Stimulated activated naive CD4-positive, alpha-beta T cell (primary cell): ENCODE measurements at places on chromosomes 12 and 14.
A peak's percentile ranks its signal among the peaks of the same experiment; 100 is the strongest.

GRCh38 chr12:27838543-27839185 is 58.6 kb upstream of the MANSC4 start:
- DNase-seq: no peak

GRCh38 chr12:20368651-20369304 is 441 bp downstream of the PDE3A start:
- DNase-seq: no peak

- DNase-seq: no peak
Measured at GRCh38 chr14:59228421-59228820, 40.0 kb downstream of the DAAM1 start.

DNA sequence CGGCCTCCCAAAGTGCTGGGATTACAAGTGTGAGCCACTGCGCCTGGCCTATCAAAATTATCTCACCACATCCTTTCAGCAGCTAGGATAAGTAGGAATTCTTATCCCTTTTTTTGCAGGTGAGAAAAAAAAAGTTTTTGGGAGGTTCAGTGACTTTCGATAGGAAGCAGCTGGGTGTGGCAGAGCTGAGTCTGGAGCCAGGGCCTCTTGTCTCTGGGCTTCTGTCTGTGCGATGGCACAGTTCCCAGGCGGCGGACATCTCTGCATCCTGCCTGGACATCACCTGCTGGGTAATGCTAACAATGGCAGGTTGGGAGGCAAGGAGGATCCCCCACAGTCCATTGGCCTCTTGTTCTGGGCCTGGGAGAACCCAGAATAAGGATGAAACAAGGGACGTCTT is 12.5 kb downstream of the NRXN3 start:
- DNase-seq: no peak

- DNase-seq: no peak
Measured at GRCh38 chr14:36976571-36977023, 195.8 kb downstream of the SLC25A21 start.

DNA sequence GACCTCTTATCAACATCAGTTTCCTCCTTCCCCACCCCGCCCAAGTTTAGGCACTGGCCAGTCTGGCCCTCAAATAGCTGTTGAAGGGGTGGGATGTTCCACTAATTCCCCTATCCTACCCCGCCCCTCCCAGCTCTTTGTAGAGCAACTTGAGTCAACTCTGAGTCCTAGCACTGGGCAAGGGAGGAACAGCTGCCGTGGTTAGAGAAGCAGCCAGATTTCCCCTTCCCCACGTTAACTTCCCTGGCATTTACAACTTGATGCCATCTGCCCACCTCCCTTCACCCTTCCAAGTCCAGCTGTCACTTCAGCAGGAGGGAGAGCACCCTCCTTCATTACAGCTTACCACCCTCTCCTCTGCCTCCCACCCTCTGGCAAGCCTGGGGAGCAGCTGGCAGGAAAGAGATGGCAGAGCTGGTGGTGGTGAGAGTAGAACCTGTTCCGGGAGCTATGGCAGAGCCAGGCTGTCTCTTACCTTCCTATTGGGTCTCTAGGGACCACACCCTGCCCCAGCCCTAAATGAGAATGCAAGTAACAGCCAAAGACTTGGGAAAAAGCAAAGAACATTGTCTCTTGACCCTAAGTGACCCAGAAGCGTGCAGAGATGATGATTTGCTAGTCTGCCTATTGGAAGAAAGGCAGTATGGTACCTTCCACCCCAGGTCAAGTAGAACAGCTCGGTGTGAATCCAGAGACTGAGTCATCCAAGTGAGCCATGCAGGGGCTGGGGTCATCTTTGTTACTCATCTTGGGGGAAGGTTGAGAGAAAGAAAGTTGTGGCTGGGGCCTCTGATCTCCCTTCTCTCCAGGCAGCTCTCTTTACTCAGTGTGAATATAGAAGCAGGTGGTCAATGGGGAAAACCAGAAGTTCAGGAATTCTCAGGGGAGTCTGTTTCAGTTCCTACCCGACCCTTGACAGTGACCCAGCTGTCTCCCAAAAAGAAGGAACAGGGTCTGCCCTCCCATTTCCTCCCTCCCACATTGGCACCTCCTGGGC is 1.5 kb downstream of the BLOC1S1 start:
- no peak for DNase-seq

GRCh38 chr14:102297436-102298170 is 7.4 kb downstream of the MOK start:
- DNase-seq: no peak

DNA sequence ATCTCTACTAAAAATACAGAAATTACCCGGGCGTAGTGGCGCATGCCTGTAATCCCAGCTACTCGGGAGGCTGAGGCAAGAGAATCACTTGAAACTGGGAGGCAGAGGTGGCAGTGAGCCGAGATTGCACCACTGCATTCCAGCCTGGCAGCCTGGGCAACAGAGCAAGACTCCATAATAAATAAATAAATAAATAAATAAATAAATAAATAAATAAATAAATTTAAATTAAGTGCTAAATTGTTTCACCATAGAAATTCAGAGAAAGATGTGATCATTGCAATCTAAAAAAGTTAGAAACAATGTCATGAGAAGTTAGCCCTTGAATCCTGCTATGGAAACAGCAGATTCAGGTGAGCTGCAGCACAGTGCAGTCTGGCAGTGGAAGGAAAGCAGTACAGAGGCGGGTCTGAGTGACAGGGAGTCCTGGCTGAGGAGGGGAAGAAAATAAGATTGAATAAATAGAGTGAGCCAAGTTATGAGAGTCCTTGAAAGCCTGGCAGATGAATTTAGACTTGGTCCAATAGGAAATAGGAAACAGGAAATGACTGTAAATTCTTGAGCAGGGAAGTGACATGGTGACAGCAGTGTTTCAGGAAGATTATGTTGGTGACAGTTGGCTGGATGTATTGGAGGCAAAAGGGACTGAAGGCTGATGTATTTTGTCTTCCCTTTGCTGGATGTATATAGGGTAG is 241.5 kb downstream of the GXYLT1 start:
- DNase-seq: no peak

DNA sequence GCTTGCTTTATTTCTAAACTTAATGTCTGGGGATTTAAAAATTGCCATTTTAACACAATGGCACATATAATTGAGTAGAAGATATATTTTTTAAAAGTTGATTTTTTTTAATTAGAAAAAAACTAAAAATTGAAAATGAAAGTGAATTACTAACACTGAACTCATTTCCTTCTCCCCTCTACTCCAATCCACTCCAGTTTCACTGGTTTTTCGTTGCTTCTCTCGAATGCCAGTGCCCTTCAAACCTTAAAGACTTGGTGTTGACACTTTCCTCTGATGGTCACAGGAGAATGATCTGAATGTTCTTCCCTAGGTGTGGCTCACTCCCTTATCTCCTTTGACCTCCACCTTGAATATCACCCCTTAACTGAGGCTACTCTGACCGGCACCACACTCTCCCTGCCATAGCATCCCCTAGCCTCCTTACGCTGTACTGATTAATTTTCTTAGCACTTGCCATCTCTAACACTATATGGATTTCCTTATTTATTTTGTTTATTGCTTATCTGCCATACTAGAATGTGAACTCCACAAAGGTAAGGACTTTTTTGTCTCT is 107.1 kb downstream of the LIN7A start:
- DNase-seq: no peak

GRCh38 chr12:99334285-99335056 is 313.1 kb upstream of the GARIN6 start:
- DNase-seq: no peak

- DNase-seq: peak; percentile 23
Measured at GRCh38 chr12:6554168-6555017, 1.4 kb downstream of the IFFO1 start.

GRCh38 chr14:94028450-94028826 is 2.3 kb downstream of the OTUB2 start:
- no peak for DNase-seq

DNA sequence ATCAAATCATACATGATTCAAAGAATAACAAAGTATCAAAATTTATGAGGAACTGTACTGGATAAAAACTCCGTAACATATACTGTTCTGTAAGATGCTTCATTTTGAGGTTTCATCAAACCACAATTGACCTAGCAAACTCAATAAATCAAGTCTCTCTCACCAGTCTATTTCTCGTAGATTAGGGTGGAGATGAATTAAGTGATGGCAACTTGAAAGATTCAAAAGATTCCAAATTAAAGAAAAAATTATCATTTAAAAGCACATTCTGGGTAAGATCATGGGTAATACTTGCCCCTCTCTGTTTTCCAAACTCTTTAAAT is 74.4 kb downstream of the PAPLN start:
- DNase-seq: no peak

DNA sequence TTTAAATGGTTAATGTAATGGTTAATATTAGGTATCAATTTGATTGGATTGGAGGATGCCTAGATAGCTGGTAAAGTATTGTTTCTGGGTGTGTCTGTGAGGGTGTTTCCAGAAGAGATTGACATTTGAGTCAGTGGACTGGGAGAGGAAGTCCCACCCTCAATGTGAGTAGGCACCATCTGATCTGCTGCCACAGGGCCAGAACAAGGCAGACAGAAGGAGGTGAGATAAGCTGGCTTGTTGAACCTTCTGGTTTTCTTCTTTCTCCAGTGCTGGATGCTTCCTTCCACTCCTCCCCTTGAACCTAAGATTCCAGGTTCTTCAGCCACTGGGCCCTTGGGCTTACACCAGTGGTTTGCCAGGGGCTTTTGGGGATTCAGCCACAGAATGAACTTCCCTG is 756.5 kb upstream of the LRFN5 start:
- no peak for DNase-seq

- DNase-seq: no peak
Measured at GRCh38 chr14:75254901-75255584, 23.6 kb upstream of the FOS start.

- no peak for DNase-seq
Measured at GRCh38 chr12:98533723-98534251, 18.4 kb downstream of the TMPO start.

- DNase-seq: no peak
Measured at GRCh38 chr14:62168564-62169155, 406.4 kb downstream of the SNAPC1 start.

DNA sequence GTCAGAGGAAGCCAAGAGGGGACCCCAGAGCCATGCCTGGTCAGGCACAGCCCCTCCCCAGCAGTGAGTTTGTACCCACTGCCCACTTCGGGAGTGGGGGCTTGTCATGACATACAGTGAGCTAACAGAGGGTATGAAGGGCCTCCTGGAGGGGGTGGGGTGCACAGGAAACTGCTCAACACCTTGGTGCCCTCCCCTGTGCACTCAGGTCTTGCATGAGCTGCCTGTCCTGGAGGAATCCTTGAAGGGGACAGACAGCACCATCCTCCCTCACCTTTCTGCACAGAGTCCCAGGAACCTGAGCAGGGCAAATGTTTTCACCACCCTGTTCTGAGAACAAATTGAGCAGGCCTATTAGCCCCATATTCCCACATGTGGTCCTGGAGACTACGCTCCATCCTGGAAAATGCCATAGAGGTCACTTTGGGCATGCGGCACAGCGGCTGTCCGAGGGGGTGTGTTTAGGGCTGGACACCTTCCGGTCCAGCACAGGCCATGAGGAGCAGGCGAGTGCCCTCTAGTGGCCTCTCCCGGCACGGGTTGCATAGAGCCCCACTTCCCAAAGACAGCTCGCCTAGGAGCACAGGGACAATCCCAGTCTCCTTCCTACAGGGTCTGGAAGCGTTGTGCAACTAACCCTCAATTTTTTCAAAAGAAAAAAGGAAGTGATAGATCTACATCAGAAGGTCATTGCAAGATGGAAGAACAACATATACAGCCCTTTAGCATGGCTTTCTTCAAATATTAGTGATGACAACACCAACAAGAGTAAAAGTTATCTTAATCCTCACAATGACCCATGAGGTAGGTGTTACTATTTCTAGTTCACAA is 31.9 kb upstream of the ZFP36L1 start:
- DNase-seq: no peak

DNA sequence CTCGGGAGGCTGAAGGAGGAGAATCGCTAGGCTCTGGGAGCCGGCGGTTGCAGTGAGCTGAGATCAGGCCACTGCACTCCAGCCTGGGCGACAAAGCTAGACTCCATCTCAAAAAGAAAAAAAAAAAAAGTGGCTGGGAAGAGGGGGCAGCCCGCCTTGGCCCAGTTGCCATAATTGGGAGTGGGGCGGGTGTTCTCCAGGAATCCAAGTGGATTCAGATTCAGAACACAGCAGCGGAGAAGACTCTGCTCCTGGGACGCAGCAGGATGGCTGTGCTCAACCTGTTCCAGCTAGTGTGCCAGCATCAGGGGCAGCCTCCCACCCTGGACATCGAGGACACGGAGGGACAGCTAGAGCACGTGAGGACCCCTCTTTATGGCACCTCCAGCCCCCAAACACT is 5.5 kb downstream of the CFAP73 start:
- no peak for DNase-seq

- DNase-seq: no peak
Measured at GRCh38 chr12:2628401-2628800, 166.4 kb upstream of the FKBP4 start.

- DNase-seq: no peak
Measured at GRCh38 chr12:128833418-128833817, 9.7 kb upstream of the SLC15A4 start.

DNA sequence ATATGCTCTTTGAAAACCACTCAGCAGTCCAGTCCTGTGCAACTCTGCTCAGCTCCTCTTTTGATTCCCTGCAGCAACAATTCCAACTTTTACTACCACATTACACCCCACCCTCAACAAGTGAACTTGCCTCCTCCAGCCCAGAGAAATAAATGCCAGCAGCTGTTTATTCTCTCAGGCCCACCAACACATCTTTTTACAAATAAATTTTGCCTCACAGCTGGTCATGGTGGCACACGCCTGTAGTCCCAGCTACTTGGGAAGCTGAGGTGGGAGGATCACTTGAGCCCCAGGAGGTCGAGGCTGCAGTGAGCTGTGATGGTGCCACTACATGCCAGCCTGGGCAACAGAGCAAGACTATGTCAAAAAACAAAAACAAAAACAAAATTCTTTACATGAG is 9.8 kb downstream of the SNX6 start:
- no peak for DNase-seq

GRCh38 chr12:88509347-88509746 is 70.9 kb downstream of the KITLG start:
- no peak for DNase-seq

GRCh38 chr12:93682846-93683261 is 5.7 kb downstream of the CRADD start:
- DNase-seq: no peak

DNA sequence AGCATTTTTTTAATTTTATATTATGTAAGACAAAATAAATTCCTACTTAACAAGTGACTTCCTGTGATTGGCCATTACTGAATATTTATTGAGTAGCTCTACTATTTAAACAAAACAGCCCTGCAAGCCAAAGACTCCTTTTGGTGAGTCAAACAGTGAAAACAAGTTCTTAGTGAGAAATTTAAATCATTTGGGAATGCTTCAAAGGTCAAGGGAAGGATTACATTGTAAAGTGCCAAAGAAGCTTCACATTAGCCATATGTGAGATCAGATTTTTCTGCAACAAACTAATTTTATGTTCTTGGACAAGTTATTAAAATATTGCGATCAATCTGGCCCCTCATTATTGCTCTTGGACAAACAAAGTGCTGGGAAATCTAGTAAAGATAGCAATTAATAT is 795.4 kb upstream of the MGAT4C start:
- DNase-seq: no peak

- no peak for DNase-seq
Measured at GRCh38 chr14:29042551-29042950, 276.0 kb downstream of the FOXG1 start.
